ENCODE measurements at places on chromosomes 4 and X. TPM values are rescaled to one million over a fixed set of nuclear protein-coding genes. Genes with fewer than 3 reads are reported as not detected.

DNA sequence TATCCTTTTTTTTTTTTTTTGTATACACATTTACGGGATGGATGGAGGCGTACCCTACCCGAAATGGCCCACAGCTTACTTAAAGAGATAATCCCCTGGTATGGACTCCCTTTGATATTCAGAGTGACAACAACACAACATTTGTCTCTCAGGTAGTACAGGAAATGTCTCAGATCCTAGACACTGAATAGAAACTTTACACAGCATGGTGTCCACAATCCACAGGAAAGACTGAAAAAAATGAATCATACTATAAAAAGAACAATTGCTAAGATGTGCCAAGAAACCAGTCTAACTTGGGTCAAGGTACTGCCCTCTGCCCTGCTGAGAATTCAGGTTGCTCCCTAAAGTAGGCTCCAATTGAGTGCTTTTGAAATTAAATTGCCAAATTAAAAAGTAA lies 100.8 kb upstream of the LANCL3 start:
- DNase-seq: no peak

DNA sequence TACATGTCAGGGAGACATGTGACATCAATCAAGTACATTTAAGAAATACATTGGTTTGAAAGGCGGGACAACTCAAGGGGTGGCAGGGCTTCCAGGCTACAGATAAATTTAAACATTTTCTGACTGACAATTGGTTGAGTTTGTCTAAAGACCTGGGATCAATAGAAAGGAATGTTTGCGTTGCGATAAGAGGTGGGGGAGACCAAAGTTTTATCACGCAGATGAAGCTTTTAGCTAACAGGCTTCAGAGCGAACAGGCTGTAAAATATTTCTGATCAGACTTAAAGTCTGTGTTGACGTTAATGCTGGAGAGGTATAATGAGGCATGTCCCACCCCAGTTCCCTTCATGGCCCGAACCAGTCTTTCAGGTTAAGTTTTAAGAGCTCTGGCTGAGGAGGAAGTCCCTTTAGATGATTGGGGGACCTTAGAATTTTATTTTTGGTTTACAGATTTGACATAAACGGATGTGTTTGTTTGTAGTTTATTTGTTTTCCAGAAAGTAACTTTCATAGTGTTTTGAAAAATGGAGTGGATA lies 346.7 kb upstream of the RASGEF1B start:
- DNase-seq: no peak

- DNase-seq: no peak
These were observed 146.3 kb upstream of the DMD start for GRCh38 chrX:33357606-33358005.

- no peak for DNase-seq
These were observed 101.9 kb downstream of the QRFPR start for GRCh38 chr4:121278811-121279368.

The NALF2 gene
- total RNA-seq: 0.59 TPM

The FAAH2 gene
- total RNA-seq: 30.2 TPM

The SHROOM4 gene
- total RNA-seq: 12.5 TPM

DNA sequence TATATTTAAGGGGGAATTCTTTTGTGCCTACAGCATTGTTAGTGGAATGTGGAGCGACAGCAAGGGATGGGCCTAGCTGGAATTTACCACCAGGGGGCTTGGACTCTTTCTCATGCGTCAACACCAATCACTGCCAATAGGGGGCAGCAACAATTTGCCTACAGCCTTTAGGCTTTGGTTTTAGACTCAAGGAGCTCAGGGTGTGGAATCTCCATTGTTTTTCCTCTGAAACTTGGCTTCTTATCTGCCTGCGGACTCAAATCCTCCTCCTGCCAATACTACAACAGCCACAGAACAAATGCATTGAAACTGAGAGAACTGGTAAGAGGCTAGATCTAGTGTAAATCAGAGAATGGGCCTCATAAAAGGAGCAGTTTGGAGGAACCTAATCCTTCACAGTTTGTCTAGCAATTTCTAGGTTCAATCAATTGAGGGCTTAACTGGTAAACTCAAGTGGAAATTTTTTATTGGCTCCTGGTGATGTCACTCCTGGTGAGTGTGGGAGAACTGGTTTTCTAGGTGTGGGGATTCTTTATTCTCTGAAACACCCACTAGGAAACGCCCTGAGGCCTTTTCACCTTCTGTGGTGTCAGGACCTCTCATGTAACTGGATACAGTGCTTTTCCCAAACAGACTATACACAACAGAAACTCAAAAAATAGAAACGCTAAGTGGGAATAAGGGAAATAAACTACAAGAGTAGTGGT lies 27.9 kb upstream of the TMSB4X start:
- peak; percentile 53 for DNase-seq

The CCDC110 gene
- 4.1 TPM for total RNA-seq

DNA sequence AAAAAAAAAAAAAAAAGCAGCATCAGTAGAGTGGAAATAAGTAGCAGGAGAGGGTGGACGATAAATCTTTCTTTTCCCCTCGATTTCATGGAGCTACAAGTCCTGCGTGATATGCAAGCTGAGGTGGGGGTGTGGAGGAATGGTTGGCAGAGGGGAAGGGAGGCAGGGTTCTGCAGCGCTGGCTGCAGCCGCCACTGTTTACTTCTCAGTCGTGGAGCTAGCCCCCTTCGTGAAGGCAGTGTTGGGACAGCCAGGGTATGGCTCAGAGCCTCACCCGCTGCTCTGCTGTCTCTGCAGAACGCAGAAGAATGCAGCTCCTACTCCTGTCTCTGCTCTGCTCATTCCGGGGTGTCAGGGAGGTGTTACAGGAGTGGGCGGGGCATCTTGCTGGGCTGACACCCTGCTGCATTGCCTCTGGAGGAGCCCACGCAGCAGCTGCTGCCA lies 140.6 kb downstream of the GPM6A start:
- DNase-seq: no peak

DNA sequence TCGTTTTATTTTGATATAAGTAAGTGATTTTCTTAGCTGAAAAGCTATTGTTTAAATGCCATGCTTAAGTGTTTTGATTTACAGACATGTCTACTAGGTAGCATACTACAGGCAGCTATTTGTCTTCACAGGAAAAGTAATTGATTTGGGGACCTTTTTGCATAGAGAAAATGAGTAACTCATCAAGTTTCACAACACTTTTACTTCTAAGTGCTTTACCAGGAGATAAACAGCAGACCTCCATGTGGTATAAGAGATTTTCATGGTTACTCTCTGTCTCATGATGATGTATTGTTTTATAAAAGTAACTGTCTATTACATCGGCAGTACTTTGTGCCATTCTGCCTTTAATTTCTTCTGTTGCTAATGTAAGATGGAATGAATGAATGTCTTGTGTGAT lies 28.7 kb downstream of the RBPJ start:
- no peak for DNase-seq

DNA sequence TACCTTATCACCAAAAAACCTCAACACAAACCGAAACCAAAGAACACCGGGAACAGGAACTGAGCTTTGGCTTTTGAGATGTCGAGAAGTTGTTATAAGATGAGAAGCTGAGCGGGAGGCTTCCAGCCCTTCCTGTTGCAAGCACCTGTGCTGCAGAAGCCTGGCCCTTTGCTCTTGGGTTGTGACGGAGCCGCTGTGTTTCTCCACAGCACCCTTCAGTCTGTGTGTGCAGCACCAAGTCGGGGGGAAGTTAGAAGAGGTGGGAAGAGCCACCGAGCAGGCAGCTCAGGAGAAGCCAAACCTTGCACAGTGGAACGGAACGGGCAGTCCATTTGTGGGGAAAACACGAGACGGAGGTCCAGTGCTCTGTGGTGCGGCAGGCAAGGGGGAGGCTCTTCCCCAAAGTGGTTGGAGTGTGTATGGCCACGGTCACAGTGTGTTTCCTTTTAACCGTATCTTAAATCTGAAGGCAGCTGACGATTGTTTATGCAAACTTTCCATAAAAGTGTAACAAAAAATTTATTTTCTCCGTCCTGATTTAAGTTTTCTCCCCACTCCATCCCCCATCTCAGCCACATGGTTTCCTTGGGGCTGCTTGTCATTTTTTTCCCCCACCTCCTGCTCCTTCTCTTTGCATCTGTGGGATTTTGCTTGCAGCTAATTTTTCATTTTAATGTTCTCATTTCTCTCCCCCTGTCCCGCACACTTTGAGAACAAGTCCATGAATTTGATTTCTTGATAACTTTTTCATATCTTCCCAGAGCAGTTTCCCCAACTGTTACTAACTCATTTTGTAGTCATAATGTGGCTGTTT lies 123.7 kb downstream of the STOX2 start:
- DNase-seq: no peak

GRCh38 chrX:133685822-133686221 lies 270.5 kb upstream of the GPC4 start:
- no peak for DNase-seq

DNA sequence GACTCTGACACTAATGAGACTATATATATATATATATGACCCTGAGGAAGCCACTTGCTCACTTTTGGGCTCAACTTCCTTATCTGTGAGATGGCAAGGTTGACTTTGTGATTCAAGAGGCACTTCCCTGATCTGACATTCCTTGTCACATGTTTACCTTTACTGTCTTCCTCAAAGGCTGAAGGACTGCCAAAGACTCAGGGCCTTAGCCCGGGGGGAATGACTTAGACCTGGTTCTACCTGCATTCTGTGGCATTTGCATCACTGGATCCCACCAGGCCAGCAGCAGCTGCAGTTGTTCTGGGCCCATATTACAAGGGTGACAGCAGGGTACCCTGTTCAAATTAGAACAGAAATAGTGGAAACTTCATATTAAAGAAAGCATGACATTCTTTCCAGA lies 3.1 kb upstream of the HS6ST2 start:
- DNase-seq: no peak

The SSX3 gene
- not detected for total RNA-seq

The PAGE1 gene
- not detected for total RNA-seq

GRCh38 chr4:3341760-3342159 lies 48.9 kb downstream of the RGS12 start:
- no peak for DNase-seq

GRCh38 chr4:4735136-4735750 lies 124.2 kb upstream of the MSX1 start:
- no peak for DNase-seq

GRCh38 chr4:77149789-77150188 lies 7.2 kb upstream of the CCNG2 start:
- DNase-seq: no peak

DNA sequence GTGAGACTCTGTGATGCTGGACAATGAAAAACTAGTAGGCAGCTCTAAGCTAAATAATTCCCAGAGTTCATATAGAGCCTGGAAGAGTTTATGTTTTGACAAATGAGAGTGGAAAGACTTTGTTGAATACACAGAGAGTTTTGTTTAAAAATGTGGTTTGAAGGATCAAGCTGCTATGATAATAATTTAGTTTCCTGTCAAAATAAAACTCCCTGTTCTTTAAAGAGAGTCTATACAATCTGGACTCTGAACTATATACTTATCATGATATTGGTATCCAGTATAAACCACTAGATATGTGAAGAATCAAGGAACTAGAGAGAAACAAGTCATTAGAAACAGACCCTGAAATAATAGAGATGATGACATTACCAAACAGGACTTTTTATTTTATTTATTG lies 158.6 kb downstream of the C4orf33 start:
- no peak for DNase-seq

GRCh38 chr4:105149771-105150170 lies 3.1 kb downstream of the TET2 start:
- DNase-seq: no peak

The CC2D2A gene
- total RNA-seq: 14.9 TPM

The SHISA3 gene
- total RNA-seq: 3.8 TPM
